ENCODE measurements at places on chromosomes 3 and 15.

GRCh38 chr3:171165499-171165921, 139.0 kb upstream of the SLC2A2 start:
- DNase-seq, result no peak

DNA sequence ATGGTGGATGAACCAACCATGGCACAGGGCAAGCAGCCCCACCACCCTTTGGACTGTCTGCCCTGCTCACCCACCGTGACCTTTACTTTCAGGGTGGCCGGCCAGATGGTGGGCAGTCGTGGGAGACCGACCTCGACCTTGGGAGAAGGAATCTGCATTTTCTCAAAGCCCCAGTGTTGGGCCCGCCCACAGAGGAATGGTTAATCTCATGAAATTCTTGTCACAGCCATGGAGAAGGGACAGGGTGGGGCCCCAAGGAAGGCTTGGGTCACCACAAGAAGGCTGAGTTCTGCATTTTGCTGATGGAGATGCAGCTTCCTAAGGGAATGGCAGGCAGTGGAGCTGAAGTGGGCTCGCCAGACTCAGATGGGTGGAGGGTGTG, 2.9 kb downstream of the PLXND1 start:
- no peak for DNase-seq

- no peak for DNase-seq
These were observed 281.9 kb upstream of the DPH6 start for GRCh38 chr15:35827911-35828310.

DNA sequence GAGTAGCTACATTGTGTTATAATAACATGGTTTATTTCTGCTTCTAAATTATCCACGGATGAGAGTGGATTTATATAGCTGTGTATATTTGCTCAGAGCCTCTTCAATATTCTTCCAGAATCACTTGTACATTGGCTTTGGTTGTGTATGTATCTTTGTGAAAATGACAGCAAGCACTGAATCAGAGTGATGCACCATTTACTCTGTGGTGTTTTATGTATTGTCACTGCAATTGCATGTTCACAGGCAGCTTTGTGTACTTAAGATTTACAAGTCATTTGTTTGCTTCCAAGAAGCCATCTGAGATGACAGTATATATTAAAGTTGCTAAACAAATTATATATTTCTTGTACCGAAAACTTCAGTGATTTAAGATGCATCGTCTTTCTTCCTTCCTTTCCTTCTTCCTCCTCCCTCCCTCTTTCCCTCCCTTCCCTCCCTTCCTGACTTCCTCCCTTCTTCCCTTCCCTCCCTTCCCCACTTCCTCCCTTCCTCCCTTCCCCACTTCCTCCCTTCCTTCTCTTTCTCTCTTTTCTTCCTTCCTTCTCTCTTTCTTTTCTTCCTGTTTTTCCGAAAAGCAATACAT, 362.3 kb upstream of the GOLIM4 start:
- no peak for DNase-seq

GRCh38 chr3:132285620-132285945, 31.6 kb upstream of the ACP3 start:
- no peak for DNase-seq

DNA sequence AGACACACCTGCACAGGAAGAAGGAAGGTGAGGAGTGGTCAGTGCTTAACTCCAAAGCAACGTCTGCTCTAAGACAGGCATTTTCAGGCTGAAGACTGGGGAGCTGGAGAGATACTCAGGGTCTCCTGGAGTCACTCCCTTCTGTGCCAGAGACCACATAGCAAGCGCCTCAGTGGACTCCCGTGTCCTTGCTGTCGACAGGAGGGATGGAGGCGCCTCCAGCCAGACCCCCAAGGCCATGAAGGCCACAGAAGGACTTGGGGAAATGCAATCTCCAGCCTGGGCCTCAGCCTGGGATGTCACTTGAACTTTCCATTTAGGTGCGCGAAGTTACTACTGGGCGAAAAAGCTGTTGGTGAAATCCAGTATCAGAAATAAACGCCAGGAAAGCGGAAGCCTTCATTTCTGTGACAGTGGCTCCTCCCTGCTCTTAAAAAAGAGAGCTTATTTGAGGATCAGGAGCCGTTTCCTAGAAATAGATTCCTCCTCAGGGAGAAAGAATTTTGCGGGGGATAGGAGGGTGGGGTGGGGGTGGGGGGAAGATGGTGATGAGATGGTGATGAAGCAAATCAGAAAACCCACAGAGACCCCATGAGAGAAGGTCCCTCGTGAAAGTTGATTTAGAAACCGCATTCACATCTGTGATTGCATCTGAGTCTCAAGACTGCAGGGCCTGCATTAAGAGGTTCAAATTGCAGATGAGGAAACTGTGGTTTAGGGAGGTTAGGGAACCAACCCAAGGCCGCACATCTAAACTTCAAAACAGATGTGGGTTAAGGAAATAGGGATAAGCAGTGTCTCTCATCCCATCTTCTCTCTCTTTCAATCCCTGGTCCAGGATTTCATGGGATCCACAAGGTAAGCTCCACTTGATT, 78.8 kb downstream of the ATP2B2 start:
- no peak for DNase-seq

DNA sequence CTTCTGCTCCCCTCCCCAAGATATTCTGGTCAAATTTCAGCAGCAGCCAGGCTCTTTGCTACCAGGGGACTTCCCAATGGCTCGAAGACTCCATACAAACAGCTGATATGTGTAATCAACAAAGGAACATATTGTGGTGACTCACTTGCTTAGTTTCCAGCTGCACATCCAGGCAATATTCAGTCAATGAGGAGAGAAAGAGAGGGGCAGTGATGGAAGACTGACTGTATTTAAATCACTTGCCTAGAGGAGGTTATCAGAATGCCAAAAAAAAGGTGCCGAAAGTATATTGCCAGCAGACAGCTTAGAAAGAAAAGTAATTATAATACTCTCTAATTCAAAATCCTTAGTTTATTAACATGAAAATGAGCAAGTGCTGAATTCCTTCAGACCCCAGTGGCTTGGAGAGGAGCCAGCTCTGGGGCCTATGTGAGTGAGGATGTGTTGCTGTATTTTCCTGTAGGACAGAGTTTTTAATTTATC, 236.5 kb downstream of the LRTM1 start:
- DNase-seq, result no peak

GRCh38 chr3:108085810-108086350, 5.0 kb downstream of the CD47 start:
- no peak for DNase-seq

GRCh38 chr15:100937171-100937570, 18.0 kb downstream of the LRRK1 start:
- DNase-seq, result no peak

- no peak for DNase-seq
These were observed 255.1 kb upstream of the STT3B start for GRCh38 chr3:31277582-31277981.

DNA sequence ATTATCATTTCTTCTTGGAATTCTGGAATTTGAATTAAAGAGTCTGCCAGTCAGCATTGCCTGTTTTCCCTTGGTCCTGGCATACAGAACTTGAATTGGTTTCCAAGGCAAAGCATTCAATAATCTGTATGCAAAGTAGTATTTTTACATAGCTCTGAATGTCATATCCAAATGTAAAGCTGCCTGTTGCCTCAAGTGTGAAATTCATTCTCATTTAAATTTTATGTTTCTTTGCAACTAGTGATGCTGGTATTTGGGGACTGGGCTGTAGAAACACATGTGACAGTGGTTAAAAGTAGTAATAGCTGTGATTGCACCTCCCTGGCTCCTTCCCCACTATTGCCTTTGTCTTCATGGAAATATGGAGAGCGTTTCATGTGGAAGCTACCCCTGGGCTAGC, 743.9 kb upstream of the GOLIM4 start:
- no peak for DNase-seq

DNA sequence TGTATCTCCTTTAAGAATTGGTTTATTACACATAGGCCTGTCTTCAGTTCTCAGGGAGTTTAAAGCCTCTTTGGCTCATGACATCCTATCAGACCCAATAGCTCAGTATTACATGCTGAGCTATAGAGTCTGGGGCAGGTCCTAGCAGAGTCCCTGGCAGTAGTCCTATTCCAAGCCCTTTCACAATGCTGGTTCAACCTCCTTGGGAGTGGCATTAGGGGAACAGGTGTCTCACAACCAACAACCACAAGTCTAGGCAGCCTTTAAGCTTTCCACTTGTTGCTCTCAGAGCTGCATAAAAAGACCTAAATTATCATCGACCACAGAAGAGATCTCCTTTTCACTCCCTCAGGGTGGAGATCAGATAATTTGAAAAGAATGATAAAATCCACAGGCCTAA, 22.8 kb upstream of the C2CD4B start:
- DNase-seq, result no peak

DNA sequence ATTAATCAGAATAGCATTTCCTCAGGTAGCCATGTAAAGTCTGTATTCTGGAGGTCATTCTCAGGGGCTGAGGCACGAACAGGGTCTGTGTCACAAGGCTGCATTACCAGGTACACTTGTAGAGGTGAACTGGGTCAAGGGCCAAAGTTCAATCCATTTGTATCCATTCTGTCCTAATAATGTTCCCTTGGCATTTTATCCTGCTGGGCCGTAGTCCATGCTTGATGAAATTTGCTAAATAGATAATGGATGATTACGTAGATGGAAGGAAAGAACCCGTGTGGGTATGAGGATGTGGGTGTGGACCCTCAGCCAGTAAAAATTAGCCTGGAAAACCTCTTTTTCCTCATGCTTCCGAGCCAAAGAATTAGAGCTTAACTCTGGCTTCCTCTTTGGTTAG, 785.9 kb downstream of the GRM7 start:
- DNase-seq, result no peak

GRCh38 chr3:187770224-187770623, 25.0 kb upstream of the BCL6 start:
- DNase-seq, result no peak

- no peak for DNase-seq
These were observed 214.5 kb downstream of the NTRK3 start for GRCh38 chr15:88042047-88042446.

- no peak for DNase-seq
These were observed 98.7 kb downstream of the PLD1 start for GRCh38 chr3:171711461-171712170.

- no peak for DNase-seq
These were observed 10.7 kb upstream of the CYP11A1 start for GRCh38 chr15:74377831-74378766.

DNA sequence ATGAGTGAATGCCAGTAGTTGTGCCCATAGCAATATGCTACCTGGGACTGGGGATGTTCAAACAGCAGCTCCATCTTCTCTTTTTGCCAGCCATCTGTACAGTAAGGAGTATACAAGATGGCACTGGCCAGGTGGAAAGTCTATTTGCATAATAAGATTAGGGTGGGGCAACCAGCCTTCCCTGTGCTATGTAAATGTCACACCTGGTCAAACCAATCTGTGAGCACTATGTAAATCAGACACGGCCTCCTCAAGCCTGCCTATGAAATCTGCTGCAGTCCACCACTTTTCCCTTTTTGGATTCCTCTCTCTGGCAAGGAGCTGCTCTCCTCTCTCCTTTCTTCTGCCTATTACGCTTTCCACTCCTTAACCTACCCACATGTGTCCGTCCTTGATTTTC, 53.0 kb downstream of the C3orf80 start:
- DNase-seq, result no peak

DNA sequence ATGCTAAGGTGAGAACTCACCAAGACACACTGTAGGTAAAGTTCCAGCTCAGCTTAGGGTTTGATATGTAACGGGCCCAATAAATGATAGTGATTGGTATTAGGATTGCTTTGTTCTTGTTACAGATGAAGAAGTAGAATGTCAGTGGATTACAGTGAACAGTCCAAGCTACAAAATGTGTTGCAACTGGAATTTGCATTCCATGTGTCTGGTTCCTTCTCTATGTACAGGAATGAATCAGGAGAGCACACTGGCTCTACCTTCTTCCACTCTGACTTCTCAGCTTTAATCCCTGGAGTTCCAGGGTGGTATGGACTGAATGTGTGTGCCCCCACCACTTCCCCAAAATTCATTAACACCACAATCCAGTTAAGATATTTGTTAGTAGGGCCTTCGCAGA, 730.4 kb upstream of the CFAP20DC start:
- no peak for DNase-seq

DNA sequence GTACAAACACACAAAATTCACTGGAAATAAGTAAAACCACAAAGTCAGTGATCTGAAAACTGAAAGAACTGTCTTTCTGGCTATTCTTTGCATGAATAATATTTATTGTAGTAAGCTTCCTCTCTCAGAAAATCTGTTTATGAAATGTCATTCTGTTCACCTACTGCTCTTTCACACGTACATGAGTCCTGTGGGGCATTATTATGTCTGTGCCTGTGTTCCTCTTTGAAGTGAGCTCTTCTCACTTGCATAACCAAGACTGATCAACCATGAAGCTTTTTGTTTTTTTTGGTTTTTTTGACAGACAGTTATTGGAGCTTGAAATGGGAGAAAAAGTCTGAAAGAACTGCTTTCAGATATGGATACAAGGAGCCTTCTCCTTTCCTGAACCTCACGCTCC, 195.8 kb downstream of the PLCH1 start:
- DNase-seq, result no peak

GRCh38 chr15:90592131-90592881, 62.6 kb downstream of the CRTC3 start:
- DNase-seq, result no peak

- DNase-seq, result peak; percentile 47
These were observed at the start of gene SMAD3 for GRCh38 chr15:67065531-67066005. Gene SMAD3 (plus strand): TSS chr15:67065602. CDS start chr15:67066155, 553 bp downstream.

DNA sequence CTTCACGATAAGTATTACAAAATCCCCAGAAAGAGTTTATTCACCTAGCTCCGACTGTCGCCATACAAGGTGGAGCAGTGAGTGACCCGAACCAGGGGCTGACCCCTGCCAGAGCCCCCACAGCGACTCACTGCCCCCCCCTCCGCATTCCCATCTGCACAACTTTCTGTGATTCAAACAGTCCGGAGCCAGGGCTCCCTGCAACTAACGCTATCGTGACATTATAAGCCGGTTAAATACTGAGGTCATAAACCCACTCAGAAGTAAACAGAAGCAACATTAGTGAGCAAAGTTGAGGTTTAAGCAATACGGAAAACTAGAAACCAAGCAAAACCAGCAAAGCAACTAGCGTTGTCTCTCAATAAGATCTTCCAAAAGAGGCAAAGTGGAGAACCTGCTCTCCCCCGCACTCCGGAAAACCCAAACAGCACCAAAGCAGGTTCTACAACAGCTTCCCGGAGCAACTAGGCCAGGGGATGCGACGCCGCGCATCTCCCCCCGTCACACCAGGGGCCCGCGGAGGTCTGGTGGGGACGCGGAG, 642 bp downstream of the SCAP start:
- DNase-seq, result peak; percentile 7

- DNase-seq, result no peak
These were observed 286.4 kb downstream of the LRTM1 start for GRCh38 chr3:54641226-54642014.

DNA sequence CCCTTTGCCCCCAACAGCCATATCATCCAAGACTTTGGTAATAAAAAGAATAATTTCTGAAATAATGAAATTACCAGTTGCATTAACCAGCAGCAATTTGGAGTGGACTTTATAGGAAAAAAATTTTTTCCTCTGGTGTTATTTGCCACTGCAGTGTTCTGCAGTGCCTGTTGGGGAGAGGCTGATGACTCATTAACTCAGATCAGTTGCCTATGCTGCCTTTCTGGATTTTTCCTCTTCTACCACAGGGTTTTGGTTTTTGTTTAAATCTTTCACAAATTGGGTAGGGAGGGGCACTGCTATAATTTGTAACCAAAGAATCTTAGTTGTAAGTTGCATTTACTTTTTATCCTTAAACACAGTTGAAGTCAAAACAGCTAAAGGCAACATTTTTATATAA, 22.7 kb downstream of the ATP6V1A start:
- DNase-seq, result no peak
